ENCODE measurements at places on chromosomes 6 and 20. TPM values are rescaled to one million over a fixed set of nuclear protein-coding genes. Genes with fewer than 3 reads are reported as not detected.
A peak's percentile ranks its signal among the peaks of the same experiment; 100 is the strongest.

Gene HSPA1L
- total RNA-seq = 0.87 TPM

Gene HCRTR2
- 0.29 TPM for total RNA-seq

DNA sequence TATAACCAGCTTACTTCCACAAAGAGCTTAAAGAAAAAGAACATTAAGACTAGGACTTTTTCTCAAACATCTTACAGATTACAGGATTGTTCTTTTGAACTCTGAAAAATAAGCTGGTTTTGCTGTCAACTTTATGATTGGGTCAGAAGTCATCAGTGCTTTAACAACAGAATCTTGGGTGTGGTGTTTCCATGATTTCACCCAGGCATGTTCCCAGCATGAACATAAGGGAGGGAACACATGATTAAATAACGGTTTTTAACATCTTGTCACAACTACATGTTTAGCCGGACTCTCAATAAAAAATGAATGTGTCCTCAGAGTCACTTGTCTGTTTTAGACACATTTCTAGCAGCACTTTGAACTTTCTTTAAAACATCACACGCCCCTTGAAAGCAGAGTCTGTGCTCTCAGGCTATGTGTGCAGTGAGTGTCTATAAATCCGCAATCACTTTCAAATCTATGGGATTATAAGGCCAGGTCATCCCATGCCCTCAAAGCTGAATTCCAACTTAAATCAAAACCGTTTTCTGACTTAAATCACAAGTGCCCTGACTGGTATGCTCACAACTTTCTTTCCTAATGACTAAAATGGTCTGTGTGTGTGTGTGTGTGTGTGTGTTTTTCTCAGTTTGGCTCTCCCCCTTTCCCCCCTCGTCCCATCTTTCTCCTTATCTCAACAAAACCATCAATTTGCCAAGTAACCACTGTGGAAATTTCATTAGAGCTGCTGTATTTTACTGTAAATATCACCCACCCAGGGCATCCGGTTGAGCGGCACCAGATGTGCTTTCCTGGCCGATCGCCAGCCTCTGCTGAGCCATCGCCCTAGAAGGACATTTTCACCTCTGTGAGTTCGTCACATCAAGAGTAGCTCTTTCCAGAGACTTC is 216.8 kb upstream of the DTNBP1 start:
- DNase-seq = no peak

DNA sequence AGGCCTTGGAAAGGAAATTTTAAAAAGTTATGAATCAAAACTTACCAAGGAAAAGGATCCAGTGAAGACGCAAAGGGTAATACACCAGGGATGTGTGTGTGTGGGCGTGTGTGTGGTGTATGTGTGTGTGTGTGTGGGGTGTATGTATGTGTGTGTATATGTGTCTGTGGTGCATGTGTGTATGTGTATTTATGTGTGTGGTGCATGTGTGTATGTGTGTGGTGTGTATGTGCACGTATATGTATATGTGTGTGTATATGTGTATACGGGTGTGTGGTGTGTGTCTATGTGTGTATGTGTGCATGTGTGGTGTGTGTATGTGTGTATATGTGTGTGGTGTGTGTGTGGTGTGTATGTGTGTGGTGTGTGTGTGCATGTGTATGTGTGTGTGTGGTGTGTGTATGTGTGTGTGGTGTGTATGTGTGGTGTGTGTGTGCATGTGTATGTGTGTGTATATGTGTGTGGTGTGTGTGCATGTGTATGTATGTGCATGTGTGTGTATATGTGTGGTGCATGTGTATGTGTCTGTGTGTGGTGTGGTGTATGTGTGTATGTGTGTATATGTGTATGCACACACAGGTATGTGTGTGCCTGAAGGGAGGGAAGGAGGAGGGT is 176.1 kb upstream of the SUPT3H start:
- DNase-seq = no peak

DNA sequence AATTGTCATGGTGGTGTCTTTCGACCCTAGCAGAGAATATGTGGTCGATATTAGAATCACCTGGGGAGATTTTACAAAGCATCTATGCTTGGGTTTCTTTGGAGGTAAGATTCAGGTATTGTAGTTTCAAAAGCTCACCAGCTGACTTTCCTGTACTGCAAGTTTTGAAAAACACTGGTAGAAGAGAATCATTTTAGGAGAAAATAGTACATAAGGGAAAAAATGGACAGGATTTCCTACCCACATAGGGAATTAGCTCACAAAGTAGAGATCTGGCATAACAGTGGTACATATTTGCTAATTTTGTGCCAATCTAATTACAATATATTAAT is 27.4 kb upstream of the ABT1 start:
- no peak for DNase-seq

DNA sequence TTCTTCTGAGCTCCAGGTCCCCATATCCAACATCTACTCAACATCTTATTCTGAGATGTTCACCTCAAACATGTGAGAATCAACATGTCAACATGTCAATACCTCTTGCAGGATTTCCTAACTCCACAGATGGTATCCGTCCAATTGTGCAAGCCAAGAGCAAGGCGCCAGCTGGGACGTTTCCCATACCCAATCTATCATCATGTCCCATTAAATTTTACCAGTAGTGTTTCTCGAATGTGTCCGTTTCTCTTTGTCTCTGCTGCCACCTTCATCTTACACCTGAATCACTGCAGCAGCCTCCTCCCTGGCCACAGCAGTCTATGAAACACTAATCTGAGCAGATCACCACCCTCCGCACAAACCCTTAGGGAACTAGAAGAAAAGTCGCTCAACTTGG is 78.0 kb upstream of the RPS6KA2 start:
- peak; percentile 8 for DNase-seq

Gene FABP7
- 1.9 TPM for total RNA-seq

Measured in endodermal cell (in vitro differentiated cells).